ENCODE measurements at places on chromosomes 5 and 9.

- no peak for DNase-seq
Observed at GRCh38 chr5:58615972-58616371, 33.1 kb downstream of the RAB3C start.

DNA sequence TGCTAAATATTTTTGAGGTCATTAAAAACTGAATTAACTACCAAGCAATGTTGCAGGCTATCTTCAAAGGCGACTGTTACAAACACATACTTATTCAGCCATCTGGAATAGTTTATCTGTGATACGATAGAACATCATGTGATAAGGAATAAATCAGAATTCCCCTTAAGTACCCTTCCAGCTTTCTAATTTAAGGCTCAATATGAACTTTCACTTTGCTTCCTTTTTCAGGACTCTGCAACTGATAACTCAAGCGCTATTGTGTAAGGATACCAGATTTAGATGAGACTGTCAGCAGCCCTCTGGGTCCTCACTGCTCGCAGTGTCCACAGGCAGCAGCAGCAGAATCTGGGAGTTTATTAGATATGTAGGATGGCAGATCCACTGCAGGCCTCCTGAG, 416.3 kb downstream of the SPATA31D1 start:
- DNase-seq = no peak

GRCh38 chr5:59845730-59846129, 47.8 kb downstream of the PDE4D start:
- DNase-seq = no peak

DNA sequence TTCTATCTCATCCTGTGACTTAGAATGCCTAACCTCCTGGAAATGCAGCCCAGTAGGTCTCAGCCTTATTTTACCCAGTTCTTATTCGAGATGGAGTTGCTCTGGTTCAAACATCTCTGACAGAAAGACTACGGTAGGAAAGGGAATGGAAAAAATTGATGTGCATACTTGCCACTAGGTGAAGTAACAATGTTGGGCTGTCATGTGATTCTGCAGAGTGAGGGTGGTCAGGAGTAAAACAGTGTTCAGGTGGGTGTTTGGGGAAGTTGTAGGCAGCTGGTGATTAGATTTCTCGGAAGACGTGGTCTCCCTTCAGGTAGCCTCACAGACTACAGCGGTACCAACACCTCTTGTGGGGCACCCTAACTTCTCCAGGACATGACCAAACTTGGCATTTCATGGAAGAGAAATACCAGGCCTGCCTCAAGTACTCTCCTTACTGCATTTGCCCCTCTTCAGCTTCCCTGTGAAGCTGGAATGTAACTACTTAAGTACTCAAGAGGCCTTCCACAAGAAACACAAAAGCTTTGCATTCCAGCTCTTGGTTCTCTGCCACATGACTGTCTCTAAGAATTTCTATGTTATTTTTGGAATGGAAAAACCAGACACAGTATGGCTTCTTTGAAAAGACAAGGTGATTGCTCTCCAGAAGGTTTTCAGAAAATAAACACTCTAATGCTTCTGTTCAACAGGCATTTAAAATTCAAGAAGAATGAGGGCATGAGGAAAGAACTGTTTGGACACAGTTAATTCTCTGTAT, 17.4 kb upstream of the ENTREP1 start:
- DNase-seq = no peak

- no peak for DNase-seq
Observed at GRCh38 chr9:113548221-113549041, 84.9 kb downstream of the RGS3 start.

GRCh38 chr5:74865256-74865803, 857 bp downstream of the FAM169A start:
- DNase-seq = peak; percentile 46

DNA sequence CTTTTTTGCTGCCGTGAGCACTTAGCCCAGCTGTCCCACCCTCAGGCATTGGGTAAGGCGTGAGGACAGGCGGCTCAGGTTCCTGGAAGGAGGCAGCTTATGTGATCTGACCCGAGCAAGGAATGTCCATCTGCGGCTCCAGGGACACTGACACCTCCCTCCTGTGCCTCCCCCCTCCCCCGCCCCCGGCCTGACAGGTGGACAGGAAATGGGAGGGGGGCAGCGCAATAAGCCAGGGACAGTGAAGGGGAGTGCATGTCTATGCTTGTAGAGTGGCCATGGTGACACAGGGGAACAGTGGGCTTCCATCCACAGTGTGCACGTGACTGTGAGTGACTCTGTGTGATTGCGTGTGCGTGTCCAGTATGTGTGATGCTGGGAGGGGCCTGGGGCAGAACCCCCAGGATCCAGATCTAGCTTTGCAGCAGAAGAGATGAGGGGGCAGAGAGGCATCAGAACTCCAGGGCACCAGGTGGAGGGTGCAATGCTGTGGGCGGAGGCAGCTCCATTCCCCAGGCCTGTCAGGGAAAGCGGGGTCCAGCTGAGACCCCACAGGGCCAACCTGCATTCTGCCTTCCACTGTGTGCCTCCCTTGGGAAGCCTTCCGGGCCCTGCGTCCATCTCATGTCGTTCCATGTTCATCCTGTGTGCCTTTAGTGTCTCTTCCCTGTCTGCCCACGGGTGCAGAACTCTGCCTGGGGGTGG, 30.5 kb downstream of the CNTFR start:
- DNase-seq = peak; percentile 33

GRCh38 chr9:107299437-107299836, 16.4 kb downstream of the RAD23B start:
- no peak for DNase-seq

DNA sequence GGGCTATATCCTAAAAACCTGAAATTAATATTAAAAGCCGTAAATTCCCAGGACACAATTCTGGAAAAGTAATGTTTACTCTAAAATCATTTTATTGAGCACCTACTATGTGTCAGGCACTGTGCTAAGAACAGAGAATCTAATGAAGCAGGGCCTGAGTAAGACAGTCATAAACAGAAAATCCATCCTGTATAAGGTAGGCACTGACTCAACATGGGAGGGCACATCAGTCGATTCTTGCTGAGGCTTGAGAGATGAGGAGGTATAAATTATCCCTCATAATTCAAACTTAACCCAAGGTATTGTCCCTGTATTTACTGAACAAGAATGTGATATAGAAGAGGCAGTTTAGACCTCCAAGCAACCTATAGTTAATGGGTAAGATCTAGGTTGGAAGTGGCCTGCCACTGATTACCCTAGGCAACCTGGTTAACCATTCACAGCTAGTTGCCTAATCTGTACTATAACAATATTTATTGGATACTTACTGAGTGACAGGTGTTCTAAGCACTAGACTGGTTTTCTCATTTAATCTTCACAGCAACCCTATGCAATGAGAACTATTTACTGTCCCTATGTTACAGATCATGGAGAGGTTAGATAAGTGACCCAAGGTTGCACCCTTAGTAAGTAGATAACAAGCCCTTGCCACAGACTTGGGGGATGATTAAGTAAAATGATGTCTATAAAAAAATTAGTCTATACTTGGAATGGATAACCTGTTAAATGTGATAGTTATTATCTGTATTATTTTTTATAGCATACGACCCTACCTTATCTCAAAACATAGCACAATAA, 317.7 kb downstream of the PDE4D start:
- DNase-seq = no peak

- no peak for DNase-seq
Observed at GRCh38 chr5:159916841-159917761, 819 bp downstream of the ADRA1B start.

DNA sequence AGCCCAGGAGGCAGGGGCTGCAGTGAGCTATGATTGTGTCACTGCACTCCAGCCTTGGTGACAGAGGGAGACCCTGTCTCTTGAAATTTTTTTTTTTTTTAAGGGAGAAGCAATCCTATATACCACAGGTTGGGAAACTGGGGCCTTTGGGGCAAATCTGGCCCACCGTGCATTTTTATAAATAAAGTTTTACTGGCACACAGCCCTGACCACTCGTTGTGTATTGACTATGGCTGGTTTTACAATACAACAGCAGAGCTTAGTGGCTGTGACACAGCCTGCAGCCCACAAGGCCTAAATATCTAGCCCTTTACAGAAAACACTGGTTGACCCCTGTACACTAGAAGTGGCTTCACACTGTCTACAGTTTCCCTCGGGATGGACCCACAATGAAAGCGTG, 58.0 kb downstream of the SECISBP2 start:
- no peak for DNase-seq

All from NCI-H82 (cell line).